ENCODE measurements at places on chromosomes 7 and 10.

DNA sequence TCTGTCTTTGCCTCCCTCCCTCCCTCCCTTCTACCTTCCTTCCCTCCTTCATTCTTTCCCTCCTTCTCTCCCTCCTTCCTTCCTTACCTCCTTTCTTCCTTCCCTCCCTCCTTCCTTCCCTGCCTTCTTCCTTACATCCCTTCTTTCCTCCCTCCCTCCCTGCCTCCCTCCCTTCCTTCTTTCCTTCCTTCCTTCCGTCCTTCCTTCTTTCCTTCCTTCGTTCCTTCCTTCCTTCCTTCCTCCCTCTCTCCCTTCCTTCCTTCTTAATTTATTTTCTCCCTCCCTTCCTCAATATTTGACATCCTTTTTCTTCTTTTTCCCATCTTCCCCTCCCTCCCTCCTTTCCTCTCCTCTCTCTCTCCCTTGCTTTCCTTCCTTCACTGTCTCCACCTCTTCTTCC, 301.8 kb downstream of the GATA3 start:
- no peak for DNase-seq

DNA sequence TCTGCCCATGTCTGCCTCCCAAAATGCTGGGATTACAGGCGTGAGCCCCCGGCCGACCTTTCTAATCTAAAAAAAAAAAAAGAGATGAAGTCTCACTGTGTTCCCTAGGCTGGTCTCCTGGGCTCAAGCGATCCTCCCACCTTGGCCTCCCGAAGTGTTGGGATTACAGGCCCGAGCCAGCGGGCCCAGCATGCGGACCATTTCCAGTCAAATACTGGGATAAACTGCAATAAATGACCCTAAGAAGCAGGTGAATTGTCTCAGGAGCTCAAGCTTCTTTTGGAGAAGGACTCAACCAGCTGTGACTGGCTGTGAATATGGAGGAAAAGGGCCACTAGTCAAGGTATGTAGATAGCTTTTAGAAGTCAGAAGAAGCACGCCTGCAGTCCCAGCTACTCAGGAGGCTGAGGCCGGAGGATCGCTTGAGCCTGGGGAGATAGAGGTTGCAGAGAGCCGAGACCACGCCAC, 550 bp upstream of the CREM start:
- no peak for DNase-seq

DNA sequence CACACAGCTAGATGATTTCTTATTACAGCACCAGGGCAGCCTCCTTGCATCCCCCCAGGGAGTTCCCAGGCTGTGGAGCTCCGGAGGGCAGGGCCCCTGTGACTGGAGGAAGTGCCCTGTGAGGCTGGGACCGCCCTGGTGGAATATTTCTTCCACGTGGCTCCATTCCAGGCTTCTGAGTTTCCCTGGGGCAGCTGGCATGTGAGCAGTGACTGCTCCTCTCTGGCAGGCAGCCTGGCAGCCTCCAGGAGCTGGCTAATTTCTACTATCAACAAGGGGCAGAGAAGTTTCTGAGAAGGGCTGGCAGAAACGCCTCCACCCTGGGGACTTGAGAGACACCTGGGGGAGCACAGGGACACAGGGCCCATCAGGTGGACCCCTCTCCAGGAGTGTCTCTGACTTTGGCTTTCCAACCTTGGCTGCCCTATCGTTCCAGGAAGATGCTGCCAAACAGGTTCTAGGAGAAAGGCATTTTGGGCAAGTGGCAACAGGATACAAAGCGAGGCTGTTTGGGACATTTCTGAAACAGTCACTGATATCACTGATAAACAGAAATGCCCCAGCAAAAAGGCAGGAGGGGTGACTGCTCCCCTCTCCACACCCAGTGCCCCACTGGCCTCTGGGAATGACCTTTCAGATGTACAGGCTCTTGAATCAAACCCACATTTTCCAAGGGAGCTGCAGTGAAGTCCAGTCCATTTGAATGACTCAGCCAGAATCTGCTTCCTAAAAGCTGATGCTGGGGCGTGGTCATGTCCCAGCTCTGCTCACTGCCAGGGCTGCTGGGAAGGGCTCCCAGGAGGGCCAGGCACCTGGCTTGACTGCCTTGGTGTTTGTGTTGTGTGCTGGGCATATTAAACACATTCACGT, 16.1 kb downstream of the MYOF start:
- peak; percentile 73 for DNase-seq

DNA sequence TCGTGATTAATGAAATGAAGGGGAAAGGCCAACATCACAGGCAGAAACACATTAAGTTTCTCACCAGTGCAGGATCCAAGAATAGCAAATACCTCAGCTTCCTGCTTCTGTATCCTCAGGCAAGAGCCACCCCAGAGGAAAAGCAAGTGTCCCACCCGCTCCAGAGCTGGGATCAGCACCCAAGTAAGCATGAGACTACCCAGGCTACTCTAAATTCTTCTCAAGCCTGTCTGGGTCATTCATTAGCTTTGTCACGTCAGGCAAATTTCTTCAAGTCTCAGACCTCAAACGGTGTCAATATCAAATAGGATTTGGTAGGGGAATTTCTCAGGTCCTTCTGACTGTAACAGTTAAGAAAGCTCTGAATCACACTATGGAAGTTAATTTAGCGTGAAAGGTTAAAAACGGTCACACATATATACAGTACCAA, 59.0 kb downstream of the GNA12 start:
- no peak for DNase-seq

DNA sequence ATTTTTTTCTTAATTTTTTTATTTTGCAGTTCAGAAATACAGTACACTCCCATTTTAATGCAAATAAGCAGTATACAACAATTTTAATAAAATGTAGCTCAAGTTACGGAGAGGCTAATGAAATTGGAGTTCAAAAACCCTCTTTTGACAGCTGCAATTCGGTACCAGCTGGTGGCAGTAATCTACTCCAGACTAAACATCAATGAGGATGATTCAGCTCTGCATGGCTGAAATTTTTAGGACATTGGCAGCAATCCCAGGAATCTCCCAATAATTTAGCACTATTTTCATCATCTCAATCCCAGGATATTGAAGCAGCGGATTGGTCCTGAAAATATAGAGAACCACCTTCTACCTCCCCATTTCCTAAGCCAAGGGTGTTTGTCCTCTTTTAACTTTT, 278.8 kb downstream of the CACNA2D1 start:
- DNase-seq: peak; percentile 55

- DNase-seq: no peak
Observed at GRCh38 chr10:105827133-105827532, 1186.0 kb downstream of the SORCS3 start.

DNA sequence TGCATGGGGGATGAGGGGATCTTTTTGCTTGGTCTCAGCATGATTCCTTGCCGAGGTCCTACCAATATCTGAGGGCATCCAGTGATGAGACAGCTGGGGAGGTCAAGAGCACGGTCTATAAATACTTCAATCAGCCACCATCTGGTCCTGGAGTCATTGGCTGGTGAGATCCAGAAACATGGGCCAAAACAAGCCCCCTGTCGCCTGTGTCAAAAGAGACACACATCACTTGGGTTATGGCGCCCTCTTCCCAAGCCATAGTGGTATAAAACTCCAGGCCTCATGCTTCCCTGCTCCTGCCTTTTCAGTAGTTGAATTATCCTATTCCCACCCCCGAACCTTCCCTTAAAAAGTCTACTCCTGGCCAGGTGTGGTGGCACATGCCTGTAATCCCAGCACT, 60.9 kb downstream of the SLC35B4 start:
- peak; percentile 92 for DNase-seq
